ENCODE measurements at places on chromosomes 12 and 14. TPM values are rescaled to one million over a fixed set of nuclear protein-coding genes. Genes with fewer than 3 reads are reported as not detected.

The APOLD1 gene
- 0.46 TPM for polyA plus RNA-seq

DNA sequence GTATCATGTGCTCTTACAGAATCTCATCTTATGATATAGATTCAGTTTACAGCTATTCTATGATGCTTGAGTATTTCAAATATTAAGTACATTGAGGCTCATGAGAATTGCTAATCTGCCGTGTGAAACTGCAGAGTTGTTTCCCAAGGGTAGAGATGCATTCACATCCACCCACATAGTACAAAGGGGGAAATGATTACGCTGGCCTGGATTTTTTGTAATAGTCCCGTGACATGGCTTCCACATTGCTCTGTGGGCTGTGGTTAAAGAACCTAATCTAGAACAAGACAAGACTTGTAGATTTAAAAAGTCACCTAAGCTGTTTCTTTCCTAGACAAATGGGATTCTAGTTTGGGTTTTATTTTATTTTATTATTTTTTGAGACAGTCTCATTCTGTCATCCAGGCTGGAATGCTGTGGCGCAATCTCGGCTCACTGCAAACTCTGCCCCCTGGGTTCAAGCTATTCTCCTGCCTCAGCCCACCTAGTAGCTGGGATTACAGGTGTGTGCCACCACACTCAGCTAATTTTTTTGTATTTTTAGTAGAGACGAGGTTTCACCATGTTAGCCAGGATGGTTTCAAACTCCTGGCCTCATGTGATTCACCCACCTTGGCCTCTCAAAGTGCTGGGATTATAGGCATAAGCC is 13.0 kb upstream of the RIOX1 start:
- no peaks in the 10 kb centered on the region for H3K27me3 ChIP-seq
- peak; percentile 44 for DNase-seq
- H3K36me3 ChIP-seq, result no peaks in the 10 kb centered on the region
- no peak overlapping the region for H3K4me3 ChIP-seq

DNA sequence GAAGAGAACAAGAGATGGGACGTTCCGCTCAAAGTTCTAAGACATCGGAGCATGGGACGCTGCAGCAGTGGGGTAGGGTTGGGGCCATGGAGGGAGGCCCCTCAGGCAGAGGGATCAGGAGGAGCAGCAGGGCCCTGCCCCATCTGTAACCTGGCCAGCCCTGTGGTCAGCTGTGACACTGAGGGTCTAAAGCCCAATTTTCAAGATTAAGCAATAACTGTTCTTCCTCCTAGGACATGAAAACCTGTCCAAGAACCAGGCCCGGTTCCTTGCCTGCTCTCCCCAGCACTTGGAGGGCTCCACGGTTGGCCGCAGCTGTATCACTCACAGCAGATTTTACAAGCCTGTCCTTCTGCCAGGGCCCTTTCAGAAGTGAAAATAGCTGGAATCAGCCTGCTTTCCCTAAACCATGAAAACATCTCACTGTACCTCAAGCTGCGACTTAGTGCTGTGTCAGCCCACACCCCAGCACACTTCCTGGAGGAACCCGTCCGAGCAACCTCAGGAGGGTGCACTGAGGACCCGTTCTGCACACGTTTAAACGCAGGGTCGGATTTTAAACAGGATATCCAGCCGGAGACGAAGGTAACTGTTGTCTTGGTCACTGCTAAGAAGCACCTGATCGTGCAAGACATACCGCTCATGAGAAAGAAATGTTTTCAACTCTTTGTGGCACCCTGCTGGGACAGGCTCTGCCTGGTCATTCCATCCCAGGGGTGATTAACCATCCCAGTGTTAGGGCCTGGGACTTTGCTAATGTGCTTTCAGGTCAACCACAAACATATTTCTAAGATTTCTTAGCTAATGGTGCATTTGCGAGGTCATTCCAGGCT is 201.9 kb upstream of the DIO3 start:
- peak; percentile 95 for DNase-seq
- H3K27me3 ChIP-seq, result no peaks in the 10 kb centered on the region
- H3K4me3 ChIP-seq, result no peak overlapping the region
- H3K4me1 ChIP-seq, result peaks cover 6% of the 10 kb centered on the region

DNA sequence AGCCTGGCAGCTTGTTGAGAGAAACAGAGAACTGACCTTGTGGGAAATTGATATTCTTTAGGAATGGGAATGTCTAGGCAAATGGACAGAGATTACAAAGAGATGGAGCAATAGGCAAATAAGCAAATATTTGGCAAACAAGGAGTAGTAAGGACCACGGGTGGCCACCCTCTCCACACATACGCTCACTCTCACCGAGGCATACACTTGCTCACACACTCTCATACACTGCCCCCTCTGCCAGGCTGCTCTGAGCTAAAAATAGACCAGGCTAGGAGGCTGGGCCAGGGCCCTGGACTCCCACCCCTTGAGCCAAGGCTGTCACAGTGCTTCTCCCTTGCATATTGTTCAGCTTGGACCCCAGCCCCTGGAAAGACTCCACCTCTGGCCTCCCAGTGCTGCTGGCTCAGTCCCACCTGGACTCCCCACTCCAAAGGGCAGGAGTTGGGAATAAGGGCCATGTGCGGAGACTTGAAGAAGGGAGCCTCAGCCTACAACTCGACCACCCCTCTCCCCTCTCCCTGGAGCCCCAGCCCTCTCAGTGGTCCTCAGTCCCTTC is 1.1 kb downstream of the PPP1R1A start:
- H3K4me3 ChIP-seq, result peak overlapping the region; percentile 68
- peak; percentile 83 for DNase-seq
- no peaks in the 10 kb centered on the region for H3K4me1 ChIP-seq
- no peaks in the 10 kb centered on the region for H3K36me3 ChIP-seq
- peak overlapping the region; percentile 80 for H3K27ac ChIP-seq

The NEUROD4 gene
- not detected for polyA plus RNA-seq

The EML5 gene
- polyA plus RNA-seq, result 0.69 TPM

DNA sequence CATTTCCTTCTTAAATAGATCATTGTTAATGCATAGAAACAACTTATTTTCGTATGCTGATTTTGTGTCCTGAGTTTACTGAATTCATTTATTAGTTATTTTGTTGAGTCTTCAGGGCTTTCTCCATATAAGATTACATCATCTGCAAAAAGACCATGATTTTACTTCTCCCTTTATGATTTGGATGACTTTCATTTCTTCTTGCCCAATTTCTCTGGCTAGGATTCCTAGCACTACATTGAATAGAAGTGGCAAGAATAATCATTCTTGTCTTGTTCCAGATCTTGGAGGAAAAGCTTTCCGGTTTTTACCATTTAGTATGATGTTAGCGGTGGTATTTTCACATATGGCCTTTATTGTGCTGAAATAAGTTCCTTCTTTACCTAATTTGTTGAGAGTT is 303.0 kb upstream of the RTL1 start:
- no peaks in the 10 kb centered on the region for H3K4me1 ChIP-seq
- H3K27ac ChIP-seq, result no peak overlapping the region
- no peaks in the 10 kb centered on the region for H3K36me3 ChIP-seq
- H3K4me3 ChIP-seq, result no peak overlapping the region
- no peak for DNase-seq

The FOXG1 gene
- not detected for polyA plus RNA-seq

Data from sigmoid colon (tissue), 7 donors.